ENCODE measurements at places on chromosomes 2 and 18.
A peak's percentile ranks its signal among the peaks of the same experiment; 100 is the strongest.

DNA sequence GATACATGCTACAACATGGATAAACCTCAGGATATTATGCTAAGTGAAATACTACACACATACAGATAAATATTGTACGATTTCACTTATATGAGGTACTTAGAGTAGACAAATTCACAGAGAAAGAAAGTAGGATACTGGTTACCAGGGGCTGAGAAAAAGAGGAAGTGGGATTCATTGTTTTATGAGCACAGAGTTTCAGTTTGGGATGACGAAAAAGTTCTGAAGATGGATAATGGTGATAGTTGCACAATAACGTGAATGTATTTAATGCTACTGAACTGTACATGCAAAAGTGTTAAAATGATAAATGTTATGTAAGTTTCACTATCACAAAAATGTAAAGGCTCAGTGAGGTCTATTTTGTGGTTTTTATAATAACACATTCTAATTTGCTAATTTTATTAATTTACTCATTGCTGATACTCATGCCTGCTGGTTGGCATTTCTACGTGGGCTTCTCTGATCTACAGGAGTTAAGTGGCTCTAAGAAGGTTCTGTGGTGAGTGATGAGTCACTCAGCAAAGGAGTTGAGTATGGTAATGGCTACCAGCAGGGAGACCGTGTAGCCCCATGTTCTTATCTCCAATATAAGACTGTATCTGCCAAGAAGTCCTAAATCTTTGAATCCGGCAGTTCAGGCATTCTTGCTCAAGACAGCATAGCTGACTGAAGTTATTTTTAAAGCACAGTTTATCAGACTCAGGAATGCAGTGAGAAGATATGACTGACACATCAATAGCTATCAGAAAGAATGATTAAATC lies 41.1 kb downstream of the UPP2 start:
- DNase-seq: no peak

DNA sequence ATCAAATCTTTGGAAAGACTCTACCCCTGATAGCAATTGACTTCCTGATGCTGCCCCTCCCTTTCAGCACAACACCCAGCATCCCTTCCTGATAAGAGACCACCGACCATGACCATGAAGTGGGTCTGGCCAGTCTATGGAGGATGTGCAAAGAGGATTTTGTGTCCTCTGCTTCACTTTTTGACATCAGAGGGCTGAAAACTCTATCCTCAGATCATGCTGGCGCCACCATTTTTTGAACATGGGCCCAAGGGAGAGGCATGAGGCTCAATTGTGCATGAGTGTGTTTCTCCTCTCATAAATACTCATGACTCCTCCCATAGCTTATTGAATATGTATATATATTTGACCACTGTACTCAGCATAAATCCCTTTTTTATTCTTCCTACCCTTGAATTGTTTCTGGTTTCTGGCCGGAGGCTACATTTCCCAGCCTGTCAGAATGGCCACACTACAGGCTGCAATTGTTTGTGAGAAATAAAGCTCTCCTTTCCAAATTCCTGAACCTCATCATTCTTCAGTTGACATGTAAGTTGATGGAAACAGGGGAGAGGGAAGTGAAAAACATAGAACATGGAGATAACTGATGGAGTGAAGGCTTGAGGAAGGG lies 314.1 kb downstream of the MYCN start:
- no peak for DNase-seq

GRCh38 chr2:117785740-117786139 lies 28.8 kb upstream of the DDX18 start:
- DNase-seq: no peak

DNA sequence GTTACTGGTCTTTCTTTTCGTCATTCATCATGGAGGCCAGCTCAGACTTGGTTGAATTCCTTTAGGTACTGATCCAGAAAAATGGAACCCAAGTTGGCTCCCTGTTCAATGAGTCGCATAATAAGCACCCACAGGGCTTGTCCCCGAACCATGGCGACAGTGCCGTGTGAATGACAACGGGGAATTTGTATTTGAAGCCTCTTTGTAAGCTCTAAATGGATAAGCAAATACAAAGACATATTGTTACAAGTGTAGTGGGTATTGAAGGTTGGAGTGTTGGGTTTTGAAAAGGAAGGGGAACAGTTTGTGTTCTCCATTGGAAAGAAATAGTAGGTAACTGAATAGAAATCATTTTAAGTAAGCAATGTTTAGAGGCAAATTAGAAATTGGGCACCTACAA lies 288.9 kb downstream of the SLC4A3 start:
- no peak for DNase-seq

GRCh38 chr18:42977982-42978637 lies 137.4 kb downstream of the RIT2 start:
- no peak for DNase-seq

DNA sequence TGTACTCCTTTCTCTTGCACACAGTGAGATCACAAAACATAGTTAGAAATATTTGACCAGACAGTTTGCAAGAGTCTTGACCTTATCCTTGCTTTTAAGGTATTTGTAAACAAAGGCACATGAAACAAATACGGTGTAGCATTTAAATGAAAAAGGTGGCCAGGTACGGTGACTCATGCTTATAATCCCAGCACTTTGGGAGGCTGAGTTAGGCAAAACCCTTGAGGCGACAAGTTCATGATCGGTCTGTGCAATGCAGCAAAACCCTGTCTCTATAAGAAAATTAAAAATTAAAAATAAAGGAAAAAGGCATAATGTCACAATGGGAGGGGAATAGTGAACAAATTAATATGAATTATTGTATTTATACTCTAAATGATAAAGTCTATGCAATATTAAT lies 109.5 kb upstream of the PIK3C3 start:
- no peak for DNase-seq

DNA sequence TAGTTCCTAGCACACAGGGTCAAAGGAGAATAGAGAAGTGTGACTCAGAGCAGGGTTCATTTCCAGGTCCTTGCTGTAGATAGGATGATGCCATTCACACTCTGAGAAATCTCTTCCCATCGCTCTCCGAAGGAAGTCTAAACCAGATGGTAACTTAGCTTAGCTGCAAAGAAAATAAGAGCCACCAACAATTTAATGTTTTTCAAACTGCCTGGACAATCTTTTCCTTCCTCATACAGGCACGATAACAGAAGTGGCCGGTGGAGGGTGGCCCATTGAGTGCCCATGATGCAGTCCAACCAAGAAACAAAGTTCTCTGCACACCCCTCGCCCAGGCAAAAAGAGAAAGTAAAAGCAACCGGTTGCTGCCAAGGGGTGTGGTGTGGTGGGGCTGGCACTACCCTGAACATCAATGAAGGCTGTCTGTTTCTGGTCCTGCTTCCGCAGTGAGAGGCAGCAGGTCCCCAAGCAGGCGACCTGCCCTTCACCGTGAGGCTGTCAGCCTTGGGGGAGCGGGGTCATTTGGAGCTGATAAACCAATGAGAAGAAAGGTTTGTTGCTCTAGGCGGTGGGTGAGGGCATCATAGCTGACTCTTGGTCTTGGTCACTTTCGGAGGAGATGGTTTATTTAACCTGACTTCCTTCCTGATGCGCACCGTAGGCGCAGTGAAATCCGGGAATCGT lies 105.6 kb upstream of the CD302 start:
- DNase-seq: no peak

- DNase-seq: no peak
Measured at GRCh38 chr18:71287268-71287667, 998.4 kb downstream of the SOCS6 start.

DNA sequence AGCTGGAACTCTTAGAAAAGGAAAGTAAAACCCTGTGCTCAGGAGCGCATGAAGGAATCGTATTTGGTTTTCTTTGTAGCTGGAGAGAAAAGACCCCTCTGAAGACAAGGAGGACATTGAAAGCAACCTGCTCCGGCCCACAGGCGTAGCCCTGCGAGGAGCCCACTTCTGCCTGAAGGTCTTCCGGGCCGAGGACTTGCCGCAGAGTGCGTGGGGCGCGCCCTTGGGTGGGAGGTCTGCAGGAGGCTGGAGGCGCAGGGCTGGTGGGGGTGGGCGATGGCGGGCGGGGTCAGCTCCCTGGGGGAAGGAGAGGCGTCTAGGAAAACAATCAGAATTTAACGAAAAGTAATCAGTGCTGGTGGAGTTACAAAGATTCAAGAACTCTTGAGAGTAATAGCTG lies 72.8 kb downstream of the DYSF start:
- no peak for DNase-seq

DNA sequence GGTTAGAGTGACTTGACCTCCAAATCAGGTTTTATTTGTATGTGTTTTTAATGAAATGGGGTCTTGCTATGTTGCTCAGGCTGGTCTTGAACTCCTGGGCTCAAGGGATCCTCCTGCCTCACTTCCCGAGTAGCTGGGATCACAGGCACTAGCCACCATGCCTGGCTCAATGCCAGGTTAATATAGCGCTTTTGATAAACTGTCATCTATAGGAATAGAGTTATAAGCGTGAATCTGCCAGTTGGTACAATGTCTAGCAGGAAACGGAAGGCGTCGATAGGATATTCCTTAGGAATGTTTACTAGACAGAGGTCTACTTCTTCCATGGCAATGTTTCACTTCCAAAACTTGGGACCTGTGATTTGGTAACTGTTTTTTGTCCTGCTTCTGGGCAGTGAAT lies 25.5 kb downstream of the CLUL1 start:
- no peak for DNase-seq

DNA sequence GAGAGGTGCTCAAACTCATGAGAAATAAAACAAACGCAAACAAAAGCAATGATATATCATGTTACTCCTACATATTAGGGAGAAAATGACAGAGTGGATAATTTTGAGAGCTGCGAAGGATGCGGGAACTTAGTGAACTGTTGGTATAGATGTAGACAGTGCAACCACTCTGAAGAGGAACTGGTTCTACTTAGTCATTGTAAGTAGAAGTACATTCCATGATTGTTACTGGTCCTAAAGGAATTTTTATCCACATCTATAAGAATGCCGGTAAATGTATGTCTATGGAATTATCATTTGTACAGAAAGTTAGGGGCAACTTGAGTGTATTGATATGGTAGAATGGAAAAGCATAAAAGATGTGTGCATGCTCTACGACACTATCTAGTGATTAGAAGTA lies 1238.4 kb downstream of the LRP1B start:
- DNase-seq: peak; percentile 26

- DNase-seq: no peak
Measured at GRCh38 chr2:128642316-128642715, 323.6 kb upstream of the HS6ST1 start.

- peak; percentile 96 for DNase-seq
Measured at GRCh38 chr2:119820275-119820674, 60.6 kb downstream of the PTPN4 start.
